DMS79 treated with DMSO at 0.1 percent for 48 hours (cell line): ENCODE measurements at places on chromosomes 7 and 10.
A peak's percentile ranks its signal among the peaks of the same experiment; 100 is the strongest.

- DNase-seq: no peak
These were observed 253.2 kb downstream of the BMPER start for GRCh38 chr7:34158368-34159153.

DNA sequence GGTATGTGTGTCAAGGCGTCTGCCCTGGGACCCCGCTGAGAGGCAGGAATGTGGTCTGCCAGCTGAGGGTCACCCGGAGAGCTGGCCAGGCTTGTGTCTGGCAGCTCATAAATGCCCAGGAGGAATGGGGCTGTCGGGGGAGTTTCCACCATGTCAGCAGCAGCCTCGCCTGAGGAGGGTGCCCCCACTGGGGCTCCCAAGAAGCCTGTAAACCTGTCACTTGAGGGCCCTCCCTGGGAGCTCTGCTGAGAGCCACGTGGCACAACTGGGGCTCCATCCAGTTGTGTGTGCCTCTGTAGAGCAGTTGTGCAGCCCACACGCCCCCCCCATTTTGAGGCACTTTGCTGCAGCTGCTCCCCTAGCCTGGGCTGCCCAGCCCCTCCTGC lies 70.6 kb downstream of the NEURL1 start:
- DNase-seq: no peak

- no peak for DNase-seq
These were observed 261.3 kb downstream of the ELFN1 start for GRCh38 chr7:1931256-1931950.

GRCh38 chr7:105088456-105088855 lies 74.5 kb downstream of the KMT2E start:
- no peak for DNase-seq

- DNase-seq: no peak
These were observed 21.1 kb downstream of the CRPPA start for GRCh38 chr7:16399916-16400892.

DNA sequence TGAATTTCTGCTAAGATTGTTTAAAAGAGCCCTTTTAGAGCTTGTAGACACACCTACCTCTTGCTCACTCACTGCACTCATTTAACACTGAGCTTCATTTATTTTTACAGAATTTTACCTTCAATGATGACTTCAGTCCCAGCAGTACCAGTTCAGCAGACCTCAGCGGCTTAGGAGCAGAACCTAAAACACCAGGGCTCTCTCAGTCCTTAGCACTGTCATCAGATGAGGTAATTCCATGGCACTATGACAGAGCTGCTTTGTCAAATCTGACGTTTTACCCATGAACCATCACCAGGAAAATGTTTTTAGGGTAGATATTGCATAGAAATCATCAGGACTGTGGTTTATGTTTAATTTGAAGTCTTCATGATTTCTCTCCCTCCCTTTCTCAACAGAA lies 38.2 kb downstream of the PON1 start:
- no peak for DNase-seq

DNA sequence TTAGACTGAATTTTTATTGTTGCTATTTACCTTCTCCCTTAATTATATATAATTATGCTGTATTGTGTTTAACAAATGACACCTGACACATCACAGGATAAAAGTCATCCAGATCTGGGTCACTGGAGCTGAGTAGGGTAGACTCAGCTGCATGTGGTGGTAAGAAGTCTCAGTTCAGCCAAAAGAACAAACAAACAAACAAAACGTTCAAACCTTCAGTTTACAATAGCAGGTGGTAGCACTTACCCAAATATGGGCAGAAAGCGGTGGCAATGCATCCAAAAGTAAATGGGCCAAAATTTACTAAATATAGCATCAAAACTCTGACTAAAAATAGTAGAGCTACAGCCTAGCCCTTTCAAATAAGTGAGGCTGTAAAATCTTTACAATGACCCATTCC lies 42.2 kb downstream of the ZWINT start:
- no peak for DNase-seq

- DNase-seq: no peak
These were observed 371.6 kb downstream of the SH2D4B start for GRCh38 chr10:80909254-80909653.

- no peak for DNase-seq
These were observed 298.2 kb upstream of the LRGUK start for GRCh38 chr7:133828906-133829305.

GRCh38 chr7:158411232-158411950 lies 176.2 kb downstream of the PTPRN2 start:
- DNase-seq: no peak

DNA sequence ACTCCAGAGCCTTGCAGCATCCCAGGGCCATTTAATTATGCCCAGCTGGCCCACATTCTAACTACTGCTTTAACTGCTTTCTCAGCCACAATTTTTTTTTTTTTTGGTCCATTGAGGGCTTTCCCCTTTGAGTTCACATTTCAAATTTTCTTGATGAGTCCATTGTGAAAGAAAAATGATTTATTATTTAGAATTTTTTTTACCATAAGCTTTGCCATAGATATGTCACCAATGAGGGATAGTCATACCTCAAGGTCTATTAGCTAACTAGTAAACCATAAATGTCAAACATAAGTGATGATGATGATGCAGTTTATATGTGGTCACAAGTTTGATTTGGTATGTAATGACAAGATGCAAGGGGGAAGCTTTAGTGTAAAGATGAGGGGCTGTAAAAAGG lies 282.9 kb downstream of the BICC1 start:
- no peak for DNase-seq

DNA sequence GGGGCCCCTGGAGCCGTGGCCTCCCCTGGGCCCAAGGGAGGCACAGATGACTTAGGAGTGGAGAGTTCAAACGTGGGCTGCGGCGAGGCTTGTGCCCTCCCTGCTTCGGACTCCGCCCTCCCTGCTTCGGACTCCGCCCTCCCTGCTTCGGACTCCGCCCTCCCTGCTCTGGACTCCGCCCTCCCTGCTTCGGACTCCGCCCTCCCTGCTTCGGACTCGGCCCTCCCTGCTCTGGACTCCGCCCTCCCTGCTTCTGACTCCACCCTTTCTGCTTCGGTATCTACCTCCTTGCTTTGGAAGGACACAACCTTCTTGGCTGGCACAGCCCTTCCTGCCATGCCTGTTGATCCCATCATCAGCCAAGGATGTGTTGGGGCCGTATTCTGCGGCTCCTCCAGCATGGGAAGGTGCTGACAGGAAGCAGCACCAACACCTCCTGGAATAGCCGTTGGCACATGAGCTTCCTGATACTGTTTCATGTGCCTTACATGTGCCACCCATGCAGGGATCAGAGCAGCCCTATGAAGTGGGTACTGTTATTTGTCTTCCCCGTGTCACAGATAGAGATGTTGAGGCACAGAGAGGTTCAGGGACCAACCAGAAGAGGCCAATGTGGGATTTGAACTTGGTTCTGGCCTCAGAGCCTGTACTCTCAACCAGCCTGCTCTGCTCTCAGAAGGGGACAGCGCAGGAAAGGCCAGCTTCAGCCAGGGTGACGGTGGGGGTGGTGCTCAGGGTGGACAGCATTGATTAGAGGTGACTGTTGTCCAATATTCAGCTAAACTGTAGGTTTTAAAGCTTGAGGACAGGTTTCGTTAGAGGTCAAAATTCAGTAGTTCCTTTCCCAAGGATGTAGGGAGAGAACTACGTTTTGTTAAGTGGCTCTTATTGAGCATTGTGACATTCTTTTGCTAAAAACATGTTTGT lies 114.5 kb downstream of the NKX6-2 start:
- DNase-seq: no peak

DNA sequence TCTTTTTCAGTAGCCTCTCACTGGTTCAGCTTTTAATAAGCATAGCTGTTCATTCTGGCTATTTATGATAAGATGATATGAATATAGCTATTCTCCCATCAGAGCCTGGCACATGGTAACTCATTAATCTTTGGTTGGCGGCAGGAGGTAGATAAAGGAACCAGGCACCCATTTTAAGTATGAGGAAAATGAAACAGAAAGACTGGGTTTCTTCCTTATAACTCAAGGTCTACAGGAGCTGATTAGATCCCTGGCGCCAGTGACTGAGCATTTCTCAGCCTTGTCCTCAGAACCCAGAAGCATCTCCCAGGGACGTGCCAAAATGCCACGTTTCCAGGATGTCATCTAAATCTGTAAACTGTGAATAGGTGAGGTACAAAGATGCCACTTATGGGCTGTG lies 141.9 kb downstream of the TCF7L2 start:
- DNase-seq: no peak

GRCh38 chr7:26321435-26321834 lies 29.8 kb downstream of the SNX10 start:
- no peak for DNase-seq

DNA sequence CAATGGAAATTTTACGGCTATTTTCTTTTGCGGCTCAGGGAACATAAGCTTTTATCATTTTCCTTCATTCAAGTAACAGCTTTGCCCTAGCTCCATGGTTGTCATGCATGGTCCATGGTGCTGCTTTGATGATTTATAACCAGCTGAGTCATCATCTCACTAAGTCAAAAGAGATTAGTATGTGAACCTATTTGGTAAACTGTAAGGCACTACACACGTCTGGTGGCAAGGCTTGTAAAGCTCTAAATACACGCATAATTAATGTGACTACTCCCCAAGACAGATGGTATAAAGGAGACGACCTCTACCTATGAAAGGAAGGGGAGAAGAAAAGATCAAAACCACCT lies 340.2 kb downstream of the KCNMA1 start:
- no peak for DNase-seq

DNA sequence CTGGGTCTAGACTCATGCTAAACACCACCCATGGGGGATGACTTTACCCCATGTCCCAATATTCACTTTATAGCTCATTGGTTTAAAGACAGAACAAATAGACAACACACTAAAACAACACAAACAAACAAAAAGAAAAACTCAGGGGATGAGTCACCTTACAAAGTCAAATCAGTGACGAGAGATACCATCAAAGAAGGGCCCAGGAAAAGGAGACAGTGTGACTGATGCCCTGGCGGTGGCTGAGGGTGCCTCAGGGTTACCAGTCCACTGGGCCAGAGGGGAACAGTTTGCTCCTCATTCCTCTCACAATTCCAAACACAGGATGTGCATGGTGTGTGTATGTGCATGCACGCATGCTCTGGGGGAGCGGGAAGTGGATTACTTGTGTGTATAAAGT lies 171.3 kb upstream of the PRKCQ start:
- DNase-seq: no peak

DNA sequence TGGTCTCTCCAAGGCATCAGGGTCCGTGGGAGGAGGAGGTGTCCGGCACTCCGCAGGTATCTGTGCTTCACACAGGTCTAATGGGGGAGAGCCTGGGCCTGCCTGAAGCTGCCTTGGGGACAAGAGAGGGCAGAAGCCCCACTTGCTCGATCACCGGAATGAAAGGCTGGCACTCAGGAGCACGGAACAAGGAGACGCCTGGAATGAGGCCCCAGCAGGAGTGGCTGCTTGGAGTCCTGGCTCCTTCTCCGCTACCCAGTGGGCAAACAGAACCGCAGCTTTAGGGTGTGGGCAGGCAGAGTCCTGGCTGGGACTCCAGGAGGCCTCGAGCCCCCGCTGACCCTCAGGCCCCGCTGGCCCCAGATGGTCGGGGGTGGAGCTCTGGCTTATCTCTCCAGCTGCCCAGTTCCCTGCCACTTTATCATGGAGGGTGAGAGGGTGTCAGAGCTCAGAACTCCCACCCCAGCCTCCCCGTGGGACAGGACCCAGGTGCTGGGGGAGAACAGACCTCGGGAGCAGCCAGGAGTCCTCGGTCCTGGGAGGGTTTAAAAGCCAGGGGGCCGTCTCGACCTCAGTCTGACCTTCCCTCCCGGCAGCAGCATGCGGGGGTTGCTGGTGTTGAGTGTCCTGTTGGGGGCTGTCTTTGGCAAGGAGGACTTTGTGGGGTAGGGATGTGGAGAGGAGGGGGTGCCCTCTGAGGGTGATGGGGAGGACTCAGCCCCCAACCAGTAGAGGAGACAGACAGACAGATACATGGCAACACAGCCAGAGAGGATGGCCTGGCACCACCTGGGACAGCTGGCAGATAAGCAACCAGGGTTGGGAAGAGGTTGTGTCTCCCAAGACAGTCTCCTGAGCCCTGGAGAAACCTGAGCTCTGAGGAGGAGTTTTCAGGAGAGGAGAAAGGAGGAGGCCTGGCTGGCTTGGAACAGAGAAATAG lies at the start of gene CPA1:
Gene CPA1 (plus strand): TSS at position 574 of the 940 bp plus-strand sequence. CDS start 27 bp downstream, at position 601.
- no peak for DNase-seq

GRCh38 chr10:71999360-72000072 lies 35.3 kb downstream of the CHST3 start:
- peak; percentile 75 for DNase-seq

GRCh38 chr7:155856656-155857055 lies 44.4 kb upstream of the SHH start:
- DNase-seq: no peak

DNA sequence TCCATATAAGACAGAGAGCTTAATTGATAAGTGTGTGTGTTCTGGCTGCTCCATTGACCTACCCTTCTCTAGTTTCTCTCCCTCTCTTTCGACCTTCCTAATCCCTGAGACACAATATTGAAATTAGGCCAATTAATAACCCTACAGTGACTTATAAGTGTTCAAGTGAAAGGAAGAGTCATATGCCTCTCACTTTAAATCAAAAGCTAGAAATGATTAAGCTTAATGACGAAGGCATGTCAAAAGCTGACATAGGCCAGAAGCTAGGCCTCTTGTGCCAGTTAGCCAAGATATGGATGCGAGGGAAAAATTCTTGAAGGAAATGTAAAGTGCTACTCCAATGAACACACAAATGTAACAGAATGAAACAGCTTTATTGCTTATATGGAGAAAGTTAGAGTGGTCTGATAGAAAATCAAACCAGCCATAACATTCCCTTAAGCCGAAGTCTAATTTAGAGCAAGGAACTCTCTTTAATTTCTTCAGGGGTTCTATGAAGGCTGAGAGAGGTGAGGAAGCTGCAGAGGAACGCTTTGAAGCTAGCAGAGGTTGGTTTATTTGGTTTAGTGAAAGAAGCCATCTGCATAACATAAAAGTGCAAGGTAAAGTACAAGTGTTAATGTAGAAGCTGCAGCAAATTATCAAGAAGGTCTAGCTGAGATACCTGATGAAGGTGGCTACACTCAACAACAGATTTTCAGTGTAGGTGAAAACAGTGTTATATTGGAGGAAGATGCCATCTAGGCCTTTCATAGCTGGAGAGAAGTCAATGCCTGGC lies 53.8 kb downstream of the ST7 start:
- no peak for DNase-seq

DNA sequence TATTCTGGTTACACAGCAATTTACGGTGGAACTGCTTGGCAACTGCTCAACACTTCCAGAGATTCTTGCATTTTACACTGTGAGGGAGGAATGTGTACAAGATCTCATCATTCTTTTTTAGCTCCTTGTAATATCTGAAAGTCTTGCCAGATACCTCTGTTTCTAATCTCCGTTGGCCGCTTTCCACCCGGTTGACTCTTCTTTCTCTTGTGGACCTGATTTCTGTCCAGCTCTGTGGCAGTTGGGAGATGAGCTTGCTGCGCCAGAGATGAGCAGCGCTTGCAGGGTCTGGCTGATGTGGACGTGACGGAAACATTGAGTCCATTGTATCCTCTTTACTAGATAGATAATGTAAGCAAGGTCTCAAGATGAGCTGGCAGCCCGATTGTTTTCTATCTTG lies 27.6 kb downstream of the SPAG6 start:
- DNase-seq: no peak

GRCh38 chr7:117123311-117123926 lies 170.1 kb downstream of the ST7 start:
- peak; percentile 81 for DNase-seq

GRCh38 chr10:88165849-88166271 lies 302.4 kb downstream of the PTEN start:
- no peak for DNase-seq

GRCh38 chr10:43772171-43772570 lies 123.5 kb upstream of the ZNF32 start:
- no peak for DNase-seq

- no peak for DNase-seq
These were observed 51.7 kb downstream of the SVOPL start for GRCh38 chr7:138649506-138649905.

GRCh38 chr7:44541028-44541869 lies at the start of gene NPC1L1:
Gene NPC1L1, minus strand, starts transcription at chr7:44541330. Its CDS starts 71 bp downstream, at chr7:44541259.
- DNase-seq: no peak
